ENCODE measurements at places on chromosomes 5 and 9.
A peak's percentile ranks its signal among the peaks of the same experiment; 100 is the strongest.

DNA sequence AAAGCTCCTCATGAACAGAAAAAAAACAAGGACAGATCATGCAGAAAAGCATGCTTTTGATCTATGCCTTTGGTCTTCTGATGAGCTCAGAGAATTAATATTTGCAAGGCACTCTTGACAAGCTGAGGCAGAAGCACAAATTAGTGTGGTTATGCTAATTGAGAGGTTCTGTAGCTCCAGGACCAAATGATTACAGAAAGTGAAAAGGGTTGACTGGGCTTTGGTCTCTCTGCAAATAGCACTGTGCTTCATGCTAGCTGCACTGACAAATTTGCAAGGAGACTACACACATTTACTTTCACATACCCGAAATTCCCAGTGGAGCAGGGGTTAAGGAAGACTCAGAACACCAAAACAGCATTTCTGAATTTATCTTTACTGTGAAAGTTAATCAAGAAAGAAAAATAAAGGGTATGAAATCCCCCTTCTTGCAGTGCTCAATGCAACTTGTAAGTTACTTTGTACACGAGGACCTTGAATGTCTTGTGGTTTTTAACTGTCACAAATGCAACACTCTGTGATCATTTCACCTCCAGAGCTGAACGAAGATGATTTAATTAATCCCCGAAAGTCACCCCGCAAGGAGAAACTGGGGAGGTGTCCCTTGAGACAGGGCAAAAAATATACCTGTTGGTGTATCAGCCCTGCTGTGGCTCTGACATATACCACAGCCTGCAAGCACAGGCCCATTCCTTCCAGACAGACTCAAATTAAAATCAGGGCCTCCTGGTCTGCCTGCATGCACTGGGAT lies 11.9 kb downstream of the RAPGEF1 start:
- peak; percentile 54 for DNase-seq

- DNase-seq, result no peak
Observed at GRCh38 chr9:116409129-116409528, 255.5 kb downstream of the PAPPA start.

DNA sequence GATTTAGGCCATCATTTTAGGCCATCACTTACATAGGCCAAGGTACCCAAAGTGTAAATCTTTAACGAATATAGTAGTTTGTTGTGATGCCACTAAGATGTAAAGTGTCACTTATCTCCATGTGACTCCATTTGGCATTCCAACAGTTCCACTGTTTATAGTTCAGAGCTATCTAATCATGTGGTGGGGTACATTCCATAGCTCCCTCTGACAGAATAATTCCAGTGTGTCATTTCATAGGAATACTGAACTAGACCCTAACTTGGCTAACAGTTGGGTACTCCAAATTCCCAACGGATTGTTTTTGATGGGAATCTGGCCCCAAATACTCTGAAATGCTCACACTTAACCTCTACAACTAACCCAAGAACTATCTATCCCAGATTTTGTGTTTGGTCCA lies 76.7 kb upstream of the FST start:
- DNase-seq, result no peak

- DNase-seq, result no peak
Observed at GRCh38 chr5:34005681-34006080, 2.2 kb downstream of the AMACR start.

- DNase-seq, result no peak
Observed at GRCh38 chr5:121158451-121158850, 693.2 kb upstream of the FTMT start.

DNA sequence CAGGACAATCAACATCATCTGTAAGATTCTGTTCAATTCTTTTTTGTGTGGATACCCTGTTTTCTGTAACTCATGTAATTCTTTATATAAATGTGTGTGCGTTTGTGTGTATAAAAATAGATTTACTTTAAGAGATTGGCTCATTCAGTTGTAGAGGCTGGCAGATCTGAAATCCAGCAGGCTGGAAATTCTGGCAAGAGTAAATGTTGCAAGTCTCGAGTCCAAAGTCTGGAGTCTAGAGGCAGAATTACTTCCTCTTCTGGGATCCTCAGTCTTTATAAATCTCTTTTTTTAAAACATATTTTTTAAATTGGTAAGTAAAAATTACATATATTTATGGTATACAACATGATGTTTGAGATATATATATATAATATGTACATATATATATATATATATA lies 202.1 kb upstream of the TMEM161B start:
- DNase-seq, result no peak

DNA sequence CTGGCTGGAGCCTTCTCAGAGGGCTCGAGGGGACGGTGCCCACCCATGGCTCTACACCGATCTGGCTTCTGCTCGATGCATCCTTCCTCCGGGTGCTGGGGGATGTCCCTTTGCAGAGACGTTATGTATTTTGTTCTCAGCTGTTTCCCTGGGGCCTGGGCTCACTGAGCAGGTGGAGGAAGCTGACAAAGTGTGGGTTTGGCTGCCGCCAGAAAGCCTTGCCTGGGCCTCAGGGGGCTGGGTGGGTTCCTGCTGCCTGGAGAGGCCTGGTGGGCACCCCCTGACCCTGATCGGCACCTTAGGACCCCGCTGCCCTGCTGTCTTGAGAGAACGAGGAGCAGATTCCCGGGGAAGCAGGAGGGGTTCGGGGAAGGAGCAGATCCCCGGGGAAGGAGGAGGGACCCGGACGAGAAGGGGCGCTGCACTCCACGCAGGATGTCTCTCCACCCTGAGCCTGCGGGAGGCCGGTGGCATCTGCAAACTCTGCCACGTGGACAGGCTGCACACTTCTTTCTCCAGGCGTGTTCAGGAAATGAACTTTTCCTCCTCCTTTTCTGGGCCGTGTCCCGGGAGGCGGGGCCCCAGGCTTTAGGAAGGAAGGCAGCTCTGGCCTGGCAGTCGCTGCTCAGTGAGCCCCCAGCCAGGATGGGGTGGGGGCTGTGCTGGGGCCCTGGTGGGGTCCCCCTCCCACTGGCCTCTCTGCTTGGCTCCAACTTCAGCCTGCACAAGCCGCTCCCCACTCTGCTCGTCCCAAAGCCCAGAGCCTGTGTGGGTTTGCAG lies 148.9 kb downstream of the RXRA start:
- no peak for DNase-seq

DNA sequence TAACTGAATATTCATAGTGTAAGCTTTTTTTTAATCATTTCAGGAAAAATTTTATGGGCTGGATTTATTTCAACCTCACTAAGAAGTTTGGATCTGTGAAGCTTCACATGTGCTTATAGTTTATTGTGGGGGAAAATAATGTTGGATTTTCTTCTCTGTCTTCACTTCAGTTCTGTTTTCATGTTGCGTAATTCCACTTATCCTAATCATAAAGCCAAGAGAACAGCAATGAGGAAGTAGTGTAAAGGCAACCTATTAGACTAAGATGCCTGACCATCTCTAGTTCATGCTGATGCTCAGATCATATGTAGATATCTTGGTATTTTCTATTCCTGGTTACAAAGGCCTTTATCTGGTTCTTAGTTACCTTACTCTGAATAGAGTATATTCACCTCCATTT lies 50.0 kb downstream of the CD180 start:
- no peak for DNase-seq

DNA sequence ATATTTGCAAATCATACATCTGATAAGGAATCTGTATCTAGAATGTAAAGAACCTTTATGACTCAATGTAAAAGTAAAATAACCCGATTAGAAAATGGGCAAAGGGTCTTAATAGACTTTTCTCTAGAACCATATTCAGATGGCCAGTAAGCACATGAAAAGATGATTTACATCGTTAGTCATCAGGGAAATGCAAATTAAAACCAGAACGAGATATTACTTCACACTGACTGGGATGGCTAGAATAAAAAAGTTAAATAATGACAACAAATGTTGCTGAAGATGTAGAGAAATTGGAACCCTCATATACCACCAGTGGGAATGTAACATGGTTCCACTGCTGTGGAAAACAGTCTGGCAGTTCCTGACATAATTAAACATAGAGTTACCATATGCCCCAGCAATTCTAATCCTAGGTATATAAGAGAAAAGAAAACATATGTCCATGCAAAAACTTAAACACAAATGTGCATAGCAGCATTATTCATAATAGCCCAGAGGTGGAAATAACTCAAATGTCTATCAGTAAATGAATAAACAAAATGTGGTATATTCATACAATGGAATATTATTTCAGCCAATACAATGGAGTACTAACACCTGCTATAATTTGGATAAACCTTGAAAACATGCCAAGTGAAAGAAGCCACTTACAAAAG lies 100.4 kb upstream of the MAMDC2 start:
- no peak for DNase-seq

DNA sequence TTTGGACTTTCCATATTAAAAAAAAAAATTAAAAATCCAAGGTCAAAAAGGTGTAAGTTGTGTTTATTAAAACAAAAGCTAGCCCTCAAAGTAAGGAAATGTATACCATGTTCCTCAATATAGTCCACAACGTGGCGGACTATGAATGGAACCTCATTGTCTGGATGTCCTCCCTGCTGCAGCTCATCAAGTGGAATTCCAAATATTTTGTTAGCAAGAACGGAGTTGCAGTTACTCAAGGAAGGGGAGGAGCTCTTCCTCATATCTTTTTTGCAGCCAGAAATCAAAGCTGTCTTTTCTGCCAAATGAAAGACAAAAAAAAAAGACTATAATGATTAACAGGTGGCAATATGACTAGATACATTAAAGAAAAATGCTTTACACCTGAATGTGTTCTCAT lies 14.0 kb downstream of the FAM13B start:
- no peak for DNase-seq

DNA sequence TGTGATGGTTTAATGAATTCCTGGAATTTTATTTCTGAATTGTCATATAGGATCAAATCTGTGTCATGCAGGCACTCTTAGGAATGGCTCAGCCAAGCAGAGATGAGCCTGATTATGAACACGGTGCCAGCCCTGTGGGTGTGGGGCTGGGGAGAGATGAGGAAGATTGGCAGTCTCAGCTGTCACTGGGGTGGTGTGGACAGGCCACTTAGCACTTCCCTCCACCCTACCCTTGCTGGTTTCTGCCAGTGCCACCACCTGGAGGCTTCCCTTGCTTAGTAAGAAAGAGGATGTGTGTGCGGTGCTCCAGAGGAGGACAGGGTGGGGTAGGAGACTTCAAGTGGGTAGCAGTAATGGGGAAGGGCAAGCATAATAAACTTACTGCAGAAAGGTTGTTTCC lies 226.6 kb downstream of the CD180 start:
- DNase-seq, result no peak

- no peak for DNase-seq
Observed at GRCh38 chr5:169918228-169918627, 62.1 kb downstream of the INSYN2B start.
